Trophoblast cell (in vitro differentiated cells and primary cell): ENCODE measurements at places on chromosomes 4 and X.

GRCh38 chr4:90328558-90328957 is 201.4 kb downstream of the CCSER1 start:
- no peak for DNase-seq

DNA sequence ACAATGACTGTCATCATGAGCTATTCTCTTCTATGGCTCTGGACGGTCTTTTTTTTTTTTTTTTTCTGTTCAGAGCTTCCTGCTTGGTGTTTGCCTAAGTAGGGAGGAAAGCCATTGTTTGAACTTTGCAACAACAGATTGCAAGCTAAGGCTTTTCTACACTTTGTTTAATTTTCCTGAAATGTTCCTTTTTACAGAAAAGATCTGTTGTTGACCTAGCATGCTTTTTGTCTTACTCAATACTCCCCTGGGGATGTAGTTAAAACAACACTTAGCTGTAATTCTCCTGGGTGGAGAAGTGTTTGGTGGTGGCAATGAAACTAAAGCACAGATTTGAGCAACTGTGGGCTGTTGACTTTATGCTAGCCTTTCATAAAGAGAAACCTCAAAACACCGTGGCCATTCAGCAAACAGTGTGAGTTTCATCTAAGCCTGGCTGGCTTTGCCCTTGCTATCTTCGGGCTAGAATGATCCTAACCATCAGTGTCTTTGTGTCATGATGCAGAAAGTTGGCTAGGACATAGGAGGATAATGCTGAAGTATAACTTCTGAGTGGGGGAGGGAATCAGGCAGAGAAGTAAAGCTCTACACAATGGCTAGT is 110.5 kb downstream of the ANXA3 start:
- no peak for DNase-seq

DNA sequence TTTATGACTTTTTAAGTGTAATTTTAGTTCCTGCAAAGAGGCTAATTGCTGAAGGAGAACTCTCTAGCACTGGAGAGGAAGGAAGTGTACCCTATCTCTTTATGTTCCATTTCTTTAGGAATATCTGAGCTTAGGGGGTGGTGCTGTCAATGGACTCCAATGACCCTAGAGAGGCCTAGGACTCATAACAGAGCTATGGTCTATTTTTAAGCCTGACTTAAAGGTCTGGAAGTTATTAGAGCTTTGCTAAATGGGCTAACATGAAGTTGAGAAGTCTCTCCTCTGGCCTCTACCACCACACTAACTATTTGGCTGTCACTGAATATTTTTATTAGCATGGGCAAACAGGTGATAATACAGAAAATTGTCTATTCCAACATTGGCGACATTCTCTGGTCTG is 152.2 kb downstream of the SPATA18 start:
- DNase-seq, result no peak

GRCh38 chr4:140253556-140254027 is 99.6 kb upstream of the MAML3 start:
- no peak for DNase-seq

DNA sequence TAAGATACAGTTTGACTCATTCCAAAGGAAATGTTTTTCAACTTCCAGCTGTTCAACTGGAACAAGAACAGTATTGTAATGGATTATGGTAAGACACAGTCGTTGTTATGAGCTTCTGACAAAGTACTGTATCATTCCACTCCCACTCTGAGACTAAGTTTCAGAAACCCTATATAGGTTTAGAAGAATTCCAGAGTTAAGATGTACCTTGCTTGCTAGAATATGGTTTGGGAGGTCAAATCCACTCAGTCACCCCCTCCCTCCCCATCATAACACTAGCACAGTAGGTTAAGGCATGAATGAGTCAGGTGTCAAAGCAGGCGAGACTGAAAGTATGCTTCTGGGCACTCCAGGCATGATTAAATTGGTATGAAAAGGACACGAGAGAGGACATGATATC is 339.7 kb downstream of the DMD start:
- DNase-seq, result no peak
